ENCODE measurements at places on chromosomes 12 and 14.

DNA sequence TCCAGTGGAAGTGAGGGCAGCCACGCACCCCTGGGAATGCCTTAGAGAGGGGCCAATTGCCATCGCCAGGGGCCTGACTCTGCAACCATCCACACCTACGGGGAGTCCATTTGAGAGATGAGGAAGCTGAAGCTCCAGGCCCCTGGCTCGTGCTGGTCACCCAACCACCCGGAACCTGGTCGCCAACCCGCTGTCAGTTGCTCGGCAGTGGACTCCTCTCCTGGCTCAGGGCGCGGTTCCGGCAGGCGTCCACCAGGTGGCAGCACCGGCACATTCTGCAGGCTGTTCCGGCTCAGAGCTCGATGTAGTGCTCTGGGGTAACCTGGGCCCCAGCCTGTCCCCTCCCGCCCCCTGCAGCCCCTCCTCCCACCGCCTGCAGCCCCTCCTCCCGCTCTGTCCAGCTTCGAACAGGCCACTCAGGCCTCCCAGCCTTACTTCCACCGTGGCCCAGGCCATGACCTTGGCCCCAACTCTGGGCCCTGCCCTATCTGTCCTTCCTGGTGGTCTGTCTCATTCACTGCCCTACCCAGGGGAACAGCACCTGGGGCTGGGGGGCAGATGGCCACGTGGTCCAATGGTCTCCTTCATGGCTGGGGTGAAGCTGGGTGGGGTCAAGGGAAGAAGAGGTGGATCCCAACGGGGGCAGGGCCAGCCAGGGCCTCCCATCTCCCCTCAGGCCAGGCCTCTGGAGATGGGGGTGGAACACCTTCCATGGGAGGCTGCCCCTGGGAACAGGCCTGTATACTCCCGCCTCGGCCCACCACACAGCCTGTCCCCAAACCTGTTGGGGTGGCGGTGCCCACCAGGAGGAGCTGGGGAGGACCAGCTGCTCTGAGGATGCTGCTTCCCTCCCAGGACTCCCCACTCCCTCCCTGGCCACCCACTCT, 15.7 kb downstream of the SIVA1 start:
- DNase-seq: peak; percentile 68

DNA sequence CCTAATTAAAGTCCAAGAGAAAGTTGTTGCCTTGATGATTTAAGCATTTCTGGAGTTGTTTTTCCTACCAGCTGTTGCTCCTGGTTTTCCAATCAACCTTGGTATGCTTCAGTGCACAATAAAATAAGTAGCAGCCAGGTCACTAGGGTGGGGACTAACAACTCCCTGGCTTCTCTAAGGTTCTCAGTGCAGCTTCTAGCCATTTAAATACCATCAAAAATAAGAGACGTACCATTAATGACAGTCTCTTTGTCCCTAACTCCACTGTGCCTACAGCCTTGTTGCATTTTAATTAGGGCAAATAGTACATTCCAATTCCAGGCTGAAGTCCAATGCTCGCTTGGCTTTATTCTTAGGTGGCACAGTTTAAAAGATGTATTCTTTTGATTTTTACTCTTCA, 11.8 kb downstream of the STON2 start:
- DNase-seq: no peak

- DNase-seq: no peak
These were observed 170.0 kb downstream of the CCDC91 start for GRCh38 chr12:28360253-28360652.

GRCh38 chr14:83491091-83491490, 1957.4 kb upstream of the SEL1L start:
- no peak for DNase-seq
